Posterior vena cava (tissue), 2 donors: ENCODE measurements at places on chromosomes 7 and 10.

GRCh38 chr10:57262892-57263291 lies 901.8 kb upstream of the ZWINT start:
- no peak for DNase-seq

GRCh38 chr10:11157292-11158076 lies 139.8 kb downstream of the CELF2 start:
- no peak for DNase-seq

- peak; percentile 91 for DNase-seq
Measured at GRCh38 chr10:69914398-69915214, 112.9 kb downstream of the COL13A1 start.

- no peak for DNase-seq
Measured at GRCh38 chr7:85090143-85090542, 96.7 kb downstream of the SEMA3D start.

DNA sequence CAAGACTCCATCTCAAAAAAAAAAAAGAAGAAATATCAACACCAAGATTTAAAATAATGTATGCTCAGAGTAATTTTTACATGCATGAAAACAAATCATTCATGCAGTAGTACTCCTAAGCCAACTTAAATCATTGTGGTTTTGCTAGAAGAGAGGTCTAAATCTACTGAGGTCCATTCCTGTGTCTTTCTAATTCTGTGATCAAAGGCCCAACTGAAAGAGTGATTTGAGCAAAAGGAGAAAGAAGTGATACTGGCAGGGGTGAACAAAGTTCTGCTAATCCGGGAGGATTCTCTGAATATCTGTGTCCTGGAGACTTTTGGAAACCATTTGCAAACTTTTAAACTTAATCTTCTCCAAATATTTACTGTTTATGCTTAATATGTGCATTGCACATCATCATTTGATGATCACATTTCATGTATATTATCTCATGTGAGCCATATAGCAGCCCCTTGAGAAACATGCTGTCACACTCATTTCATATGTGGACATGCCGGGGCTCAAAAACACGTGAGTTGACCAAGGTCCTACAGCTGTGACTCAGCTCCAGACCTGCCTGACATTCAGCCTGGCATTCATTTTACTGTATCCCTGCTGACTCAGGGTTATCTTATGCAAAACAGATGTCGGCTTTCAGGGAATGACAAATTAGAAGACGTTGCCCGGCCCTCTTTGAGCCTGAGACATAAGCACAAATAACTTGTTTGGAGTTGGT lies 76.4 kb downstream of the FAM107B start:
- no peak for DNase-seq
